GM18507 (cell line): ENCODE measurements at places on chromosomes 2 and 18.

GRCh38 chr2:213710164-213710563 is 425.9 kb downstream of the SPAG16 start:
- DNase-seq = no peak

GRCh38 chr2:203301667-203302066 is 26.5 kb upstream of the ABI2 start:
- DNase-seq = no peak

DNA sequence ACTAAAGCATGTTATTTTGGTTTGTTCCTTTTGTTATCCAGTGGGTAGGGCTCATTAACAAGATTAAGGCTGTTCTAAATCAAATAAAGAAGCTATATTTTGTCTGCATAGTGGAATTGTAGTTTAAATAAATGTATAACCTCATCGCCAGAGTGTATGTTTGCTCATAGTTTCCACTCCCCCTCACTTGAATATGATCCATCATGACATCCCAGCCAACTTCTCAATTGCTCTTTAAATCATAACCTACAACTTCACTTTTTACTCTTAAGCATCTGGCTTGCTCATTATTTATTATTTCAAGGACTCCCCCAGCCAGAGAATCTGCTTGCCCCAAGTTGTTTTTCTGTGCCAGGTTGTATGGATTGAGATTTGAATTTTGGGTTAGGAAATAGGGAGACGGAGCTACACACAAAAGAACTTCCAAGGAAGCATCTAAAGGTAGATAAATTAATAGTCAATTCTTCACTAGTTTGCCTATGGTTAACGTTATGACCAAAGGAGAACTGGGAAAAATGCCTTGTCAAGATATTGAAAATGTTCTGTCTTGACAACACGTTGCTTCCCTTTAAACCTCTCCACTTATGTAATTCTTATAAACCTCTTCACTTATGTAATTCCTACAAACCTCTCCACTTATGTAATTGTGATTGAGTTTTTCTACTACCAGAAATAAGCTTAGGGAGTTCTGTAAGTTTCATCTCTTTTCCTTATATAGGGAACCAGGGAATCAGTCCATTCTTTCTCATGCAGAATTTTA is 55.4 kb upstream of the UPP2 start:
- no peak for DNase-seq

GRCh38 chr2:126970583-126970982 is 71.9 kb downstream of the TEX51 start:
- DNase-seq = no peak

DNA sequence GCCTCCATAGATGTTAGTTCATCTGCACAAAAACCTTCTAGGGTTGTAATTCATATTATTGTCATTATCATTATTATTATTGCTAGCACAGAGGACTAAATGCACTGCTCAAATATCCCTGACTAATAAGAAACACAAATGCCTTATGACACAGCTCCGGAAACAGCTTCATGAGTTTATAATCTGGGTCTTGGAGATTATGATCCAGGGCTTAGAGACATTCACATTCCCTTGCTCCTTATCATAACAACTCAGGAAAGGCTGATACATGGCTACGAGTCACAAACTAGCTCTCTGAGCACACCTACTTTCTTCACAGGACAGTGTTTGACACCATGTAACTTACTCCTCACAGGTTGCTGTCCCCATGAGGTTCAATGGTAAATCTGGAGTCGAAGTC is 102.2 kb upstream of the TTC39C start:
- DNase-seq = no peak

GRCh38 chr2:66814916-66815315 is 380.0 kb downstream of the MEIS1 start:
- DNase-seq = no peak

- DNase-seq = peak; percentile 40
Measured at GRCh38 chr2:232026910-232027309, 65.4 kb downstream of the DIS3L2 start.

GRCh38 chr18:75255094-75255493 is 44.5 kb downstream of the TSHZ1 start:
- no peak for DNase-seq

- DNase-seq = no peak
Measured at GRCh38 chr2:33291278-33292013, 185.0 kb upstream of the RASGRP3 start.

DNA sequence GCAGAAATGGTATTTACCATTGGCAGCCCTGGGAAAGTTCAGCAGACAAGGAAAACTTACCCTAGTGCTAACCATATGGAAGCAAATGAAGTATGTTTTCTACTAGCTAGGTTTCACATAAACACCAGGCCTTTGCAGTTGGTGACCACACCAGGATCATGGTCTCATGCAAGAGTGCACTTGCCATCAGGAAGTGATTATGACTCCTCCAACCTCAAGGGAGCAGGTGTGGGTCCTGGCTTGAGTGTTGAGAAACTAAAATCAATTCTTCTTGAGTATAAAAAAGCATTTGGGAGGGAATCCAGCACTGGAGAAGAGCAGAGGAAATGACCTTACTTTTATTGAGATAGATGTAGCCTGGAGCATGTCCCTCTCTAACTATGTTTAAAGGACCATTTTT is 56.8 kb upstream of the SPAG16 start:
- DNase-seq = no peak

GRCh38 chr2:208798698-208799097 is 392.1 kb downstream of the PTH2R start:
- DNase-seq = no peak

- no peak for DNase-seq
Measured at GRCh38 chr18:39660141-39660540, 2094.5 kb upstream of the CELF4 start.

DNA sequence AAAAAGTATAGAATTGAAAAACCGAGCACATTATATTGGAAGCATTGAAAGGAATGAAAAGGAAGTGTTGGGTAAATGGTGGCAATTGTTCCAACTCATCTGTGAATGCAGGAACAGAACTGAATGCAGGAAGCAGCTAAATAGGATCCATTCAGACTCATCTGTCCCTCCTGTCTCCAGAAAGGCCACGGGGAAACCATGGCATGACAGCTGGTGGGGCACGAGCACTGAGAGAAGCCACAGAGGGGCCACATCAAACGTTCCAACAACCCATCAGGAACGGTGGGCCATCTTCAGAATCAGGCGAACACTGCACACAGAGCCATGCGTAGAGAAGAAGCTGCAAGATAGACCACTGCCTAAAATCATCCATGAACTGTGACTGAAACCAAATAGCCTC is 138.5 kb upstream of the SLC35G4 start:
- DNase-seq = no peak

GRCh38 chr18:12098374-12098773 is 4.7 kb downstream of the ANKRD62 start:
- DNase-seq = no peak

- DNase-seq = no peak
Measured at GRCh38 chr2:39403311-39403710, 33.8 kb downstream of the MAP4K3 start.

- no peak for DNase-seq
Measured at GRCh38 chr2:172404824-172405223, 22.6 kb upstream of the ITGA6 start.

GRCh38 chr2:16931441-16931840 is 265.8 kb upstream of the CYRIA start:
- DNase-seq = no peak

DNA sequence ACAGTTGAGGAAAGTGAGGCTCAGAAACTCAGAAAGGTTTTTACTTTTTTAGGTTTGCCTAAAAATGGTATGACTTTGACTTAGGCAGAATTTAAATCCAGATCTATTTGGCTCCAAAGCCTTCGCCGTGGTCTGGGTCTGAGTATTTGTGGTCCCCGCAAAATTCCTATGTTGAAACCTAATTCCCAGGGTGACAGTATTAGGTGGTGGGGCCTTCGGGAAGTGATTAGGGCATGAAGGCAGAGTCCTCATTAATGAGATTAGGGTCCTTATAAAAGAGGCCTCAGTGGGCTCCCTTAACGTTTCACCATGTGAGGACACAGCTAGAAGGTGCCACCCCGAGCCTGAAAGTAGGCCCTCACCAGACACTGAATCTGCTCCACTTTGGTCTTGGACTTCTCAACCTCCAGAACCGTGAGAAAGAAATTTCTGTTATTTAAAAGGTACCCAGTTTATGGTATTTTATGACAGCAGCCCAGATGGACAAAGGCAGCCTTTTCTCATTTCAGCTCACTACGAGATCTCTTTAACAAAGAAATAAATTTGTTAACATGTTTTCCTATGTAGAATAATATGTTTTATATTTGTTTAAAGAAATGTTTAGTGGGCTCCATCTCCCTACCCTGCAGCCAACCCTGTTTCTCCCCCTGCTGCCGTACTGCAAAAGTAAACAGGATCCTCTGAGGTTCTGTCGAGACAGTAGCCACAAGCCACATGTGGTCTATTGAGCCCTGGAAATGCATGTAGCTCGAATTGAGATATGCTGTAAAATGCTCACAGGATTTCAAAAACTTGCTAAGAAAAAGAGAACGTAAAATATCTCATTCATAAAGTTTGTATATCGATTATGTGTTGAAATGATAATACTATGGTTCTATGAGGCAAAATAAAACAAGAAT is 80.6 kb downstream of the MOGAT1 start:
- no peak for DNase-seq

GRCh38 chr2:5392658-5393057 is 299.5 kb upstream of the SOX11 start:
- DNase-seq = no peak

DNA sequence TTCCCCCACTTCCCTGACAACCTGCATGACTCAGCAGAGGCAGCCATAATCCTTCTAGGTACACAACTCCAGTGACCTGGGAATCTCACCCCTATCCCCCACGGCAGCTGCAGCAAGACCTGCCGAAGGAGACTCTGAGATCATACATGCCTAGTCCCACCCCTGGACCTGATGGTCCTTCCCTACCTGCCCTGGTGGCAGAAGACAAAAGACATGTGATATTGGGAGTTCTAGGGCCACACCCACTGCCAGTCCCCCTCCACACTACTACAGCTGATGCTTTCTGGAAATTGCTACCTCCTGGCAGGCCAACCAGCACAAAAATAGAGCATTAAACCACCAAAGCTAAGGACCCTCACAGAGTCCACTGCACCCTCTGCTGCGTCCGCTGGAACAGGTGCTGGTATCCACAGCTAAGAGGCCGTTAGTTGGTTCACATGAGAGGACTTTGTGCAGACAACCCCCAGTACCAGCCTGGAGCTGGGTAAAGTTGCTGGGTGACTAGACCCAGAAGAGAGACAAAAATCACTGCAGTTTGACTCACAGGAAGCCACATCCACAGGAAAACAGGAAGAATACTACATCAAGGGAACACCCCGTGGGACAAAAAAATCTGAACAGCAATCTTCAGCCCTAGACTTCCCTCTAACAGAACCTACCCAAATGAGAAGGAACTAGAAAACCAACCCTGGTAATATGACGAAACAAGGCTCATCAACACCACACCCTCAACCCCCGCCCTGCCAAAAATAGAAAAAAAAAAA is 12.5 kb downstream of the MARCO start:
- DNase-seq = no peak
